Left ventricle myocardium inferior (tissue), 1 donor: ENCODE measurements at places on chromosomes 16 and 17. TPM values are rescaled to one million over a fixed set of nuclear protein-coding genes. Genes with fewer than 3 reads are reported as not detected.
A peak's percentile ranks its signal among the peaks of the same experiment; 100 is the strongest.

- no peak for DNase-seq
Observed at GRCh38 chr17:36946726-36947091, 2.0 kb upstream of the AATF start.

GRCh38 chr16:57720142-57720575 lies 15.4 kb upstream of the KATNB1 start:
- DNase-seq, result no peak

DNA sequence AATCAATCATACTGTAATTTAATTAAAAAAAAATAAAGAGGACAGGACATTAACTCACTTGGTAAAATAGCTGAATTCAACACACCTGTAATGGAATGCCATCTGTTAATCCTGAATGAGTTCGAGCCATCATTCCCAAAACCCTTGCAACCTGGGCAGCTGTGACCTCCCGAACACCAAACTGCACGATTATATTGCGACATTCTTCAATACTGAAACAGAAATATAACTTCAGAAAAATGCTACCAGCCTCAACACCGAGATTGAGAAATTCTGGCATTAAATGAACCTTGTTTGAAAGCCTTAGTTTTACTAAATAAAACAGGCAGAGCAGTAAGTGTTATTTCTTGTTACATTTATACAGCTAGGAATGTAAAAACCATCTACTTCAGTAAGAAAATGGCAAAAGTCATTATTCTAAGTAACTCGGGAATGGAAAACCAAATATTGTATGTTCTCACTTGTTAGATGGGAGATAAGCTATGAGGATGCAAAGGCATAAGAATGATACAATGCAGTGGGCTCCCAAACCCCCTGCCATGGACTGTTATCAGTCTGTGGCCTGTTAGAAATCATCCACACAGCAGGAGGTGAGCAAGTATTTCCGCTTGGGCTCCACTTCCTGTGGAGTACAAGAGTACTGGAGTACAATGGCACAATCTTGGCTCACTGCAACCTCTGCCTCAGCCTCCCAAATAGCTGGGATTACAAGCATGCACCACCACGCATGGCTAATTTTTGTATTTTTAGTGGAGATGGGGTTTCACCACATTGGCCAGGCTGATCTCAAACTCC lies 46.5 kb downstream of the CNOT1 start:
- DNase-seq, result no peak

DNA sequence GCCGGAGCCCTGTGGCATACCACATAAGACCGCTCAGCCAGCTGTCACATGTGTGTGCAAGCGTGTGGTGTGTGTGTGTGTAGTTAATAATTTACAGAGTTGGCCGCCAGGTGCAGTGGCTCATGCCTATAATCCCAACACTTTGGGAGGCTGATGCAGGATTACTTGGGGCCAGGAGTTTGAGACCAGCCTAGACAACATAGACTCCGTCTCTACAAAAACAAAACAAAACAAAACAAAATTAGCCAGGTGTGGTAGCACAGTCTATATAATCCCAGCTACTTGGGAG lies 20.4 kb downstream of the SOCS1 start:
- no peak for DNase-seq

DNA sequence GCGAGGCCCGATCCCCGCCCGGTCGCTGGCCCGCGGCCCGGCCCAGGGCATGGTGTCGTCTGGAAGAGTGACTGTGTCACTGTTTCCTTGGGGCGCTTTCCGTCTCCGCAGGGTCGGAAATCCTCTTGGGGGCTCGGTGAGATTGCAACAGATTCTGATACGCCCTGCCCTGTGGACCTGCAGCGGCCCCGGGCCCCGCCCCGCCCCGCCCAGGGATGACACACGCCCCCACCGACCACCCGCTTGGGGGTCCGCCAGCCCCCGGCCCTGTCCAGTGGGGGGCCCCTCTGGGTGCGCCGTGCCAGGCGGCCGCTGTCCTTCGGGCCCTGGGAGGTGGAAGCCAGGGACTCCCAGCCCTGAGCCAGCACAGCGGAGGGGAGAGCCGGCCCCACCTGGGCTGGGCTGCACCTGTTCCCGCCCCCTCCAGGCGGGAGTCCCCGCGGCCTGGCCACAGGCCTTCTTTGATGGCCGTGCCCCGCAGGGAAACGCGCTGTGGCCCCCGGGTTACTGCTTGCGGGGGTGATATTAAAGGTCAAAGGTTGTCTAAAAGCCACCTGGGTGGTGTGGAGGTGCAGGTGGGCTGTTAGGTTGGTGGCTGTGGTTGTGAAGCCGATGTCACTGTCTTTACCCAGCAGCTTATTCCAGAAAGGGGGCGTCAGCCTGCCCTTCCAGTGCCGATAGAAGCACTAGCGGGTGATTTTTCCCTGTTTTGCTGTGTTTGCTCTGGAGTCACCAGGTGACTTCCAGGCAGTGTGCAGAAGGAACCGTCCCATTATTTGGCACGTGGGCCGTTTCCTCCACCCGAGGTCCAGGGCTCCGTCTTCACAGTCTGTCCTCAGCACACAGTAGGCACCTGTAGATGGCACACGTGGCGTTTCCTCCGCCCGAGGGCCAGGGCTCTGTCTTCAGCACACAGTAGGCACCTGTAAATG lies 752 bp downstream of the TBC1D24 start:
- DNase-seq, result no peak

RASL10B gene
- total RNA-seq, result 18.4 TPM

GRCh38 chr17:2101448-2102257 lies 46.8 kb downstream of the HIC1 start:
- DNase-seq, result peak; percentile 31

GRCh38 chr16:84087466-84088151 lies 29.1 kb downstream of the MBTPS1 start:
- DNase-seq, result no peak

GRCh38 chr16:13186813-13187212 lies 285.4 kb downstream of the SHISA9 start:
- no peak for DNase-seq

CA4 gene
- total RNA-seq, result 12.9 TPM

DNA sequence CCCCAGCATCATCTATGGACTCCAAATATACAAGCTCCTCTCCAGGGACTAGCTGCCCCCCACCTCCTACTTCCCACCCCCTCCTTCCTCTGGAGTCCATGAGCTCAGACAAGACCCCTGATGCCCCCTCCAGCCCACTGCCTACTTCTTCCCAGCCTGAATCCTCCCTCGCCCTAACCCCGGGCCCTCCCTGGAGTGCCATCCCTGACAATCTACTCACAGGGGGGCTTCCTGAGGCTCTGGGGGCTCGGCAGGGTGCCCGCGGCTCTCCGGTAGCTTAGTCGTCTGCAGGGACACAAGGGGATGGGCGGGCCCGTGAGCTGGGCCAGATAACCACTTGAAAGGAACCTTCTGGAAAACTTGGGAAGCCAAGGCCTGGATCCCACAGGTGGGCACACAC lies 15.1 kb downstream of the MPP3 start:
- no peak for DNase-seq

DNA sequence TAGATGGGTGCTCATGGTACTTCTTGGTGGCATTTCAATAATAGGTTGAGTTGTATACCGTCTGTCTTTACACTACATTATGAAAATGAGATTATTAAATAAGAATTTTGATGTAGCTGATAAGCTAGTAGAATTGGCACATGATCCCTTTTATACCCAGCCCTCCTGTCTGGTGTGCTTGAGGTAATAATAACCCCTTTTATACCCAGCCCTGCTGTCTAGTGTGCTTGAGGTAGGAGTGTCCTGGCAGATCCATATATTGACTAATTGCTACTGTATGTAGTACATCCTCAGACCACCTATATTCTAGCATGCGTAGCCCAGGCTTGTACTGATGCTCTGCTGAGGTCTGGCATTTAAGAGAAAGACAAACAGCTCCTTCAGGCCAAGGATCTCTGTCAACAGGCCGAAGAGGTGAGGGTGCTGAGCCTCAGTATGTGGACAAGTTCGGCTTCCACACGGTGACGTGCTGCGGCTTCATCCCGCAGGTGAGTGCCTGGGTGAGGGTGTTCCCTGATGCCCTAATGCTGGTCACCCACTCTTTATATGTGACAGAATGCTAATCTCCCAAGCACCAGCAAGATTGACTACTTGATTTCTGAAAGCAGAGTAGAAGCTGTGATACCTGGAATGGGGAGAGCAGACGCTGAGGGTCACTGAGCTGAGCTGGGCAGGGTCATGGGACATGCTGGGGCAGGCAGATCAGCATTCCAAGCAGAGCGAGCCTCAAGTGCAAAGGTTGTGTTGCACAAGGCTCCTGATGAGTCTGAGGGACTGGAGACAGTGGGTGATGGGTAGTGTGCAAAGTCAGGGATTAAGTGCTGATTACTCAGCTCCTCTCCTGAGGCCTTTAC lies 5.7 kb downstream of the FN3K start:
- DNase-seq, result no peak

TAT gene
- total RNA-seq, result not detected

GRCh38 chr16:51994597-51994996 lies 552.3 kb downstream of the TOX3 start:
- DNase-seq, result no peak

DNA sequence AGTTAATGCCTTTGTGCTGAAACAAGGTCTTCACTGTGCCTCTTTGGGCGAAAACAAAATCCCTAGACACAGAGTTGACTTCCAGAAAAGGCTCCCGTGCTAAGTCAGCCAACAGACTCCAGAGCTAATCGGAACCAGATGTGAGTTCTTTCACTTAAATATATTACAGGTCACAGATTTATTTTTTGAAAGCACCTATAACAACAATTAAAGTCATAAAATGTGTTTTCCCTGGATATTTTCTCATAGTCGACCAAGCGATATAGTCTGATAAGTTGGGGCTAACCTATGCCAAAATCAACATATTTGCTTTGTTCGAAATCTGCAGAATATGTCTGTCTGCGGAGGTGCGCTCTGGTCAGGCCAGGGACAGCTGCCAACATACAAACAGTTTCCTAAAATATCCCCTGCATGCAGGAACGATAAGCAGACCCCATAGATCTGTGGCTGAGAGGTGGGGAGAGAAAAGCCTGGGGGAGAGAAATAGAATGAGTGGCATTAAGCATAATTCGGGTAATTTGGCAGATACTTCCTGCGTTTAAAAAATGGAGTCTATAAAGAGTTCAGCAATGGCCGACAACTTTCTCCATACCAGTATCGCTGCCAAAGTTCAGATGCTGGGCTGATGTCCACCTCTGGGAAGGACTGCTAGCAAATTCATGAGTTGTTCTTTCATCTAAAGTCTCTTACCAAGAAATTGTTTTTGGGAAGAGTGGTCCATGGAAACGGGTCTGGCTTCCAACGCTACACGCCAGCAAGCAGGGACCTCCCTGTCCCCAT lies 50.8 kb upstream of the MYH10 start:
- DNase-seq, result peak; percentile 31

DNA sequence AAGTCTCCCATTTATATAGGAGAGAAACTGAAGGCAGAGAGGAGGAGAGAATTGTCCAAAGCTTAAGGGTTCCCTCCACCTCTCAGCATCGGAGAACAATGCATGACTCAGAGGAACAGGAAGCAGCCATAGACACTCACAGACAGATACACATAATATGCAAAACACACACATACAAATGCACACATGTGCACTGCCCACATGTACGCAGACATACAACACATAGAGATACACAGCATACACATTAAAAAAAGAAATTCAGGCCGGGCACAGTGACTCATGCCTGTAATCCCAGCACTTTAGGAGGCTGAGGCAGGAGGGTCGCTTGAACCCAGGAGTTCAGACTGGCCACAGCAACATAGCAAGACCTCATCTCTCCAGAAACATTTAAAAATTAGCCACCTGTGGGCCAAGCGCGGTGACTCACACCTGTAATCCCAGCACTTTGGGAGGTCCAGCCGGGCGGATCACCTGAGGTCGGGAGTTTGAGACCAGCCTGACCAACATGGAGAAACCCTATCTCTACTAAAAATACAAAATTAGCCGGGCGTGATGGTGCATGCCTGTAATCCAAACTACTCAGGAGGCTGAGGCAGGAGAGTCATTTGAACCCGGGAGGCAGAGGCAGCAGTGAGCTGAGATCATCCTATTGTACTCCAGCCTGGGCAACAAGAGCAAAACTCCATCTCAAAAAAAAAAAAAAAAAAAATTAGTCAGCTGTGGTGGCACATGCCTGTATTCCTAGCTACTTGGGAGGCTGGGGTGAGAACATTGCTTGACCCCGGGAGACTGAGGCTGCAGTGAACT lies 11.3 kb downstream of the ERAL1 start:
- DNase-seq, result no peak

DNA sequence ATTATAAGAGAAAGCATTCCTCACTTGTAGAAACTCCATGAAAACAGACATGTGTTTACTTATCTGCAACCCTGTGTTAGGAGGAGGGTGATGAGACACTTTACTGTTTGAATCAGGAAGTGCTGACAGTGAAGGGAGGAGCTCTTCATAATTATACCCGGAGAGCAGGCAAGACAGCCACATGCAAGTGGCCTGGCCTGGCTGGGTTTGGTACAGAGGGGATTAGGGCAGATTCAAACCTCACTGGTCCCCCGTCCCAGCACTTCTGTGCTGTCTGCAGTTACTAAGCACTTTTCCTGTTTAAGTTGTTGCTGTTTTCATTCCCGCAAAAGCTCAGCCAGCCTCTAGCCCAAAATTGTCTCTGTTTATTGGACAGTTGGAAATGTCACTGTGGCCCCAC lies 78.5 kb downstream of the WWOX start:
- no peak for DNase-seq

RASD1 gene
- 25.4 TPM for total RNA-seq

CACNA1H gene
- 2.5 TPM for total RNA-seq

DNA sequence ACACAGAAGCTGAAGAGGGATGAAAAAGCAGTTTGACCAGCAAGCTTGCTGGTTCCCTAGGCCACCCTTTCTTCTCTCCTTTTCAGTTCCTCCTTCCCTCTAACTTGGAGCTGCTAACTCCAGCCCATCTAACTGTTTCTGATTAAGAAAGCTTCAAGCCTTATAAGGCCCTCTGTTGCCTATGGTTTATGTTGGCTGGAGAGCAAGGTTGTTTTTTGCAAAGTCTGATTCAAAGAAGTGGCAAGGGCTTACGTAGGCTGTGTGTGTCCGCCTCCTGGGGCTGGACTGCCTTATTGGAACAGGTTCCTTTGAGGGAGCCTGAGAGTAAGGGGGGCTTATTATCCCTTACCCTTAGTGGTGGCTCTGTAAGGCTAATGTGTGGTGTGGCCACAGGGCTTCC lies 7.1 kb downstream of the AKAP1 start:
- DNase-seq, result no peak

DNA sequence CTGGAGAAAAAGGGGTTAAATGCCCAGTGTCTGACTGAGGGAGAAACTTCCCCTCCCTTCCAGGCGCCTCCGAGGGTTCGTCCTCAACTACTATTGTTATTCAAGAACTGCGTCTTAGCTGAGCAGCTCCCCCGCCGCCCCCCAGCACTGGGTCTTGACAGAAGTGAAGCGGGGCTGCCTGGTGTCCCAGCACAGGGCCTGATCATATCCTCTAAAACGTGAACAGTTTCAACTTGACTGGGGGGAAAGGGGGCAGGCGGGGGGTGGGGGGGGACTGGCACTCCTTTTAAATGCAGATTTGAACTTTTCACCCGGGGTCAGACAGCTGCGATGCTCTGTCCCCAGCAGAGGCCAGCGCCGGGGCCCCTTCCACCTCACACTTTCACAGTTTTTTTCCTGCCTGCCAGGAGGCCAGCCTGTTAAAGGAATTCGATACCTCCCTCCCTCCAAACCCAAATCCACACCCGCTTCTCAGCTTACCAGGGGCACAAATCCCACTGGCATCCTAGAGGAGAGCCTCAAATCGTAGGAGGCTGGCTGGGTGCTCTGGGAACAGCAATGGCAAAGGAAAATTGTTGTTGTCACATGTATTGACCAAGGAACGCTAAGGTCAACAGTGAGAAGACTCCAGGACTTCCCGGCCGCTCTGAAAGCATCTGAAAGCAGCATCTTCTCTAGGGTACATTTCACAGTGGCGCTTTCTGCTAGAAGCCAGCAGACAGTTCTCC lies 14.5 kb downstream of the ZFHX3 start:
- DNase-seq, result no peak
